ENCODE measurements at places on chromosomes 7 and 10. TPM values are rescaled to one million over a fixed set of nuclear protein-coding genes. Genes with fewer than 3 reads are reported as not detected.

VSTM4 gene
- total RNA-seq, result 3.7 TPM

LRGUK gene
- 0.68 TPM for total RNA-seq

ARPC1A gene
- total RNA-seq, result 104 TPM

NPC1L1 gene
- total RNA-seq, result not detected

TRIM56 gene
- total RNA-seq, result 23.8 TPM

CREB5 gene
- total RNA-seq, result 9.0 TPM

OR6B1 gene
- not detected for total RNA-seq

FAM241B gene
- total RNA-seq, result 0.95 TPM

KIAA1549 gene
- total RNA-seq, result 1.5 TPM

KEL gene
- total RNA-seq, result not detected

UCMA gene
- not detected for total RNA-seq

BTBD16 gene
- total RNA-seq, result not detected

CPVL gene
- total RNA-seq, result 2.6 TPM

CYP3A7 gene
- total RNA-seq, result 0.96 TPM

ADAP1 gene
- total RNA-seq, result 84.9 TPM

- DNase-seq, result no peak
Measured at GRCh38 chr7:149500910-149501309, 3.3 kb upstream of the ZNF746 start.

DNA sequence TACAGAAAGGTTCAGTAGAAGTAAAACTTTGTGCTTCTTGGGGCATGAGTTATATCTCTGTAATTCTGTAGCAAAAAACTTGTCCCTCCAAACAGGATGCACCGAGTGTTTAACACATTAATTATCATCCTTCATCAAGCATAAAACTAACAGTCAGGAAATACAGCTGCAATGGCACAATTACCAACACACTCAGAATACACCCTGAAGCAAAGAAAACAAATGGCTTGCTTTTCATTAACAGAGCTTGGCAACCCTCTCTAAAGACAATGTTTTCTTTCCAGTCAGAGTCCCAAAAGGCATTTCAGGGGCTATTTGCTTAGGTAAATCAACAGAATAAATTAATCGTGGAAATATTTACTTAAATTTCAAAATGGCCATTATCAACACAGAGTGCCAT is 107.7 kb downstream of the ICA1 start:
- no peak for DNase-seq

DNA sequence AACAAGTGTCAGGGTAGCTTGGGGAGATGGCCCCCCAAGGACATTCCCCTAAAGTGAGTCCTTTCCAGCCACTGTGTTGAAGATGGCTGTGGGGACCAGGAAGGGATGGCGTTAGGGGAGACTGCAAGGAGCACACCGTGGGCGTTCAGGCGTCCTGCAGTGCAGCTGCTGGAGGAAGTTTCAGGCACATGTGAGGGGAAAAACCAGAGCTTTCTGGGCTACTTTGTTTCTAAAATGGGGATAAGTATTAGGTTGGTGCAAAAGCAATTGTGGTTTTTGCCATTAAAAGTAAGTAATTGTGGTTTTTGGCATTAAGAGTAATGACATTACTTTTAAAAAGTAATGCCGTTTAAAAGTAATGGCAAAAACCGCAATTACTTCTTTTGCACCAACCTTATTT is 14.3 kb downstream of the PRF1 start:
- DNase-seq, result no peak

- DNase-seq, result no peak
Measured at GRCh38 chr7:34807548-34808340, 149.7 kb downstream of the NPSR1 start.

GRCh38 chr10:62638062-62638477 is 166.4 kb upstream of the ADO start:
- no peak for DNase-seq

DNA sequence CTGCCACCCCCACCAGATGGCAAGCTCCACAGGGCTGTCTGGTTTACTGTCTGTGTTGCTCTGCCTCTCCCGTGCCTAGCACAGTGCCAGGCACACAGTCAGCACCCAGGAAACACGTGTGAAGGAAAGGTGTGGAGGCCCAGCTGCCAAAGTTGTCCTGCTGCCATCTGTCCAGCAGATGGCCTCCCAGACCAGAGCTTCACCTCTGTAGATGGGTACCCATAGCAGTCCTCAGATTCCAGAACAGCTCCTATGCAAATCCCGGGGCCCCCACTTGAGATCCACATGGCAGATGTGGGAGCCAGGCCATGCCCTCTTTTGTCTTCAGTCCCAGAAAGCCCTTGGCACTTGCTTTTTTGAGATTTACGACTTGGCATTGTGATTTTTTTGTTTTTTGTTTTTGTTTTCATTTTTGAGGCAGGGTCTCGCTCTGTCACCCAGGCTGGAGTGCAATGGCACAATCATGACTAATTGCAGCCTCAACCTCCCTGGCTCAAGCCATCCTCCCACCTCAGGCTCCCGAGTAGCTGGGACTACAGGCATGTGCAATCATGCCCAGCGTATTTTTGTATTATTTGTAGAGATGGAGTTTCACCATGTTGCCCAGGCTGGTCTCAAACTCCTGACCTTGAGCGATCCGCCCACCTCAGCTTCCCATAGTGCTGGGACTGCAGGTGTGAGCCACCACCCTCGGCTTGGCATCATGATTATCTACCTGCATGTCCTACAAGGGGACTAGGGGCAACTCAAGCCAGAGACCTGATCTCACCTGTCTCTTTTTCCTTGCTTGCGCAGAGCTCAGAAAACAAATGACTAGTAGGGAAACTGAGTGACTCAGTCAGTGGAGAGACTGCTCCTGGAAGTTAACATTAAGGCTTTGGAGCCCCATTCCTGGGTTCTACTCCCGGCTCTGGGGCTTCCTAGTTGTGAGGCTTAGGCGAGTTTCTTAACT is 16.9 kb upstream of the PALD1 start:
- peak; percentile 62 for DNase-seq

GRCh38 chr10:119120413-119120867 is 16.5 kb downstream of the DENND10 start:
- DNase-seq, result no peak

DNA sequence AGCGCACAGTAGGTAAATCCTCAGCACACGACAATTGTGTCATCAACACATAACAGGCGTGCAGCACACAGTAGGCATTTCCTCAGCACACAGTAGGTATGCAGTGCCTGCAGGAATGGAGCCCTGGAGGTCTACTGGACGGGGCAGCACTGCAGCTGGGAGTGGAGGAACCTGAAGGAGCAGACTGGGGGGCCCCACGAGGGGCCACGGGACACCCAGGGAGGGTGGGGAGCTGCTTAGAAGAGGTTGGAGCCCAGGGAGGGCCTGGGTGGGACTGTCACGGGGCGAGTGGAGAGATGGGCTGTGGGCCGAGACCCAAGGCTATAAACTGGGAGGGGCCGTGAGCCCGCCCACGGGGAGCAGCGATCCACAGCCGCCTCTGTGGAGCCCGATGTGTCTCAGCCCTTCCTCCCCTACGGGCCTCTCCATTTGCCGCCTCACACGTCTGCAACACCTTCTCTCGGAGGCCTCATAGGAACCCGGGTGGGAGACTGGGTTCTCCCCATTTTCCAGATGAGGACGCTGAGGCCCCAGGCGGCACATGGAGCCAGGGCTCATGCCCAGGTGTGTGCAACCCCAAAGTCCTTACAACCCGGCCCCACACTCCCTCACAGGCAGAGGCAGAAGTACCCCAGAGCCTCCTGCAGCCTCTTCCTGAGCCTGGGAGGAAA is 101.5 kb downstream of the MICALL2 start:
- no peak for DNase-seq

DNA sequence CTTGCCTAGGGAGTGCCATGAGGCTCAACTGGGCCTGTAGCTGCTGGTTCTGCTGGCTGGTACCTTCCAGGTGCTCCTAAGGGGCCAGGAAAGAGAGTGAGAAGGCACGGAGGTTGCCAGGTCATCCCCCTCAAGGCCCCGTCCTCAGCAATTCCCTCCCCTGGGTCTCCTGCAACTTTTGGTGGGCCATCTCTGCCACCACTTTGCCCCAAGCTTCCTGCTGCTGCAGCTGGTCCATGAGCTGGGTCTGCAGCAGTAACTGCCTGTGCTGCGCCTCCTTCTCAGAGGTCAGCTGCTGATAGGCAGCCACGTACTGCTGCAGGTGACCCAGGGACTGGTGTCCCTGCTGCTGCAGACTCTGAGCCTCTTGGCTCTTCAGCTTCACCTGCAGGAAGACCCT is 17.3 kb upstream of the MTPAP start:
- no peak for DNase-seq

GRCh38 chr10:5544216-5544805 is 19.6 kb downstream of the CALML3 start:
- peak; percentile 6 for DNase-seq

GRCh38 chr10:17712717-17713471 is 39.1 kb upstream of the TMEM236 start:
- DNase-seq, result no peak

DNA sequence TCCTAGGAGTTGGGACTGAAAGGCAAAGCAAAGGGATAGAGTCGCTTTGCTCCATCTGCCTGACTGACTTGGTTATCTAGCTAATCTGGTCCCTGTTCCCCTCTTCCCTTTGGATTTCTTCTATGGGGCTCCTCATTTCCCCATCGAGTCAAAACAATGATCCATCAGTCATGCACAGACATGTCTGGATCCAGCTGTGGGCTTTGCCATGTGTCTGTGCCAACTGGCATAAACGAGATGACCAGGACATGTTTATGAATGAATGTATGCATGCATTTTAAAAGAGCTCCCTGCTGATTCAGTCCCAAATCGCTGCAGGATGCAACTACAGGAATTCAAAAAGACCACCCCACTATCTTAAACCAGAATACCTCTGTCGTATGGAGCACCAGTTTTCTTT is 122.0 kb downstream of the ARL4A start:
- no peak for DNase-seq

- DNase-seq, result no peak
Measured at GRCh38 chr10:110725801-110726630, 81.9 kb downstream of the RBM20 start.

Measured in transverse colon (tissue), 4 donors.